Progenitor cell of endocrine pancreas (in vitro differentiated cells): ENCODE measurements at places on chromosomes 4 and X.

GRCh38 chrX:46812445-46812844 is 24.4 kb upstream of the RP2 start:
- DNase-seq = no peak

- DNase-seq = no peak
Observed at GRCh38 chr4:184406958-184407391, 67.4 kb downstream of the IRF2 start.

- DNase-seq = no peak
Observed at GRCh38 chrX:9765737-9766097, at the start of gene GPR143. Gene GPR143 (minus strand): TSS chrX:9765847. CDS start chrX:9765817, 30 bp downstream.

DNA sequence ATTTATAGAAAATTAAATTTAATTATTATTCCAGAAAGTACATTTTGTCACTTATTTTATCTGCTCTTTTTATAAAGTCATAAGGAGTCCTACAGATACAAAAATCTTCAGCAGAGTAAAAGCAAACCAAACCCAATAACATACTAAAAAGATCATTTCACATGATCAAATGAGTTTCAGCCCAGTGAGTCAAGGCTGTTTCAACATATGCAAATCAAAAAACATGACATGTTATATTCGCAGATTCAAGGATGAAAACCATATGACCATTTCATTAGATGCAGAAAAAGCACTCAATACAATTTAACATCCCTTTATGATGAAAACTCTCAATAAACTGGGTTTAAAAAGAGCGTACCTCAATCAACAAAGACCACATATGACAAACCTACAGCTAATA is 214.3 kb downstream of the FAT4 start:
- DNase-seq = no peak

DNA sequence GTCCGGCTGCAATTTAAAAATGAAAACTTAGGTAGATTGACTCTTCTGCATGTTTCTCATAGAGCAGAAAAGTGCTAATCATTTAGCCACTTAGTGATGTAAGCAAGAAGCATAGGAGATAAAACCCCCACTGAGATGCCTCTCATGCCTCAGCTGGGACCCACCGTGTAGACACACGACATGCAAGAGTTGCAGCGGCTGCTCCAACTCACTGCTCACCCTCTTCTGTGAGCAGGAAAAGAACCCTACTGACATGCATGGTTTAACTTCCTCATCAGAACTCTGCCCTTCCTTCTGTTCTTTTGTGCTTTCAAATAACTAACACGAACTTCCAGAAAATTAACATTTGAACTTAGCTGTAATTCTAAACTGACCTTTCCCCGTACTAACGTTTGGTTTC is 41.0 kb downstream of the MAP7D3 start:
- DNase-seq = no peak

DNA sequence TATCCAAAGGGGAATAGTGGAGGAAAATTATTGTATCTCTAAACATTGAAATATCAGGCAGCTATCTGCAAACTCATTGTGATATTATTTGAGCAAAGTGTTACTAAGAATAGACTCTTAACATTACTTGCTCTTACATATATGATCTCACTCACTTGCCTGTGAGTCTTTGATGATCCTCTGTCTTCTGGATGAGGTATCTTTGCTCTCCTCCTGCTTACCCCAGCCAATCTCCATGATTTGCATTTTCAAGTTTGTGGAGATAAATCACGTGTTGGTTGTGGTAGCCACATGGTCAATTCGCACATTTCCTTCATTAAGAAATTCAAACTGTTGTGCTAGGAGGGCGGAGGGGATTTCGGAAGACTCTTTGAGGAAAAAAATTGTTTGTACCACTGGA is 169.9 kb upstream of the S100G start:
- DNase-seq = no peak

DNA sequence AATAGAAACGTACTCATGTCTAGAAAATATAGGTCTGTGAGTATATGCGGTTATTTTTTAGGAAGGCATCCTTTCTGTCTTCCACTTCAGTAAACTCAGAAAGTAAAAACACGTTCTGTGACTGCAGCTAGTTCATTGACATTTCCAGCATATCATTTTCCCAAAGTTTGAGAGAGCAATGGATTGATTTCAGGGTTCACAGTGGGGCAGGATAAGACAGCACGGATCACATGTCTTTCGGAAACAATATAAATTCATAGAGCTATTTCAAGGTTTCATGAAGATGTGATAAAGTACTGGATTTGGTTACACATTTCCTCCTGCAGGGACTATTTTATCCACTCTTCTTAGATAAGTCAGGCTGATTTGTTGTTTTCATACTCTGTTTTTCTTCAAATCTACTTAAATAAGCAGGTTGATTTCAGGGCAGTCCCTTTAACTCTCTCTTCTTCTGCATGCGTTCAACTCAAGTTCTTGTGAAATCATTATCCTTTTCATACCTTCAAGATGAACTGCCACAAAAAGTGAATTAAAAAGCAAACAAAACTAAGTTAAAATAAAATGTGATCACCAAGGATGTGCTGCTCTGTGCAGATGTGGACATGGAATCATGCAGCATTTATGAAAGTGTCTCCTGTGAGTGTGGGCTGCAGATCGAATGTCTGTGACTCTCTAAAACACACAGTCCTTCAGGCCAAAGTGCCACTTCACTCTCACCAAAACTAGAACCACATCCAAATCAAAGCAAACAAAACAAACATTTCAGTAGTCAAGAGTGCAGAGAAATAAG is 187.7 kb downstream of the UNC5C start:
- DNase-seq = no peak

- no peak for DNase-seq
Observed at GRCh38 chr4:65050786-65051185, 619.5 kb downstream of the EPHA5 start.

- no peak for DNase-seq
Observed at GRCh38 chrX:45818913-45819312, 618.2 kb upstream of the DIPK2B start.

DNA sequence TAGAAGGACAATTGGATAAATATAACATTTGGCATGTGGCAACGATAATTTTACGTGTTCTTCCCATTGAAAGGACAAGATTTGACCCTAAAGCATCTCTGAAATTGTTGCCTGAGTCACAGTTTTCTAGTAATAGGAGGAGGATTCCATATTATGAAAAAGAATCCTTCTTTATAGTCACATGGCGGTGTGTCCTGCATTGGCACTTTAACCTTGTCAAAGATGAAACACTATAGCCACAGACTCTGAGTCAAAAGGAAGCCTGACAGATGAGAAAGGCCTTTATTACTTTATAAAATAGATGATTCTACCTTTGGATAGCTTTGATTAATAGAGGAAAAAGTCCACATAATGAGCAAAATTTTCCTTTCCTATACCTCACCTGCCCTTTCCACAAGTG is 11.5 kb downstream of the LNX1 start:
- no peak for DNase-seq

DNA sequence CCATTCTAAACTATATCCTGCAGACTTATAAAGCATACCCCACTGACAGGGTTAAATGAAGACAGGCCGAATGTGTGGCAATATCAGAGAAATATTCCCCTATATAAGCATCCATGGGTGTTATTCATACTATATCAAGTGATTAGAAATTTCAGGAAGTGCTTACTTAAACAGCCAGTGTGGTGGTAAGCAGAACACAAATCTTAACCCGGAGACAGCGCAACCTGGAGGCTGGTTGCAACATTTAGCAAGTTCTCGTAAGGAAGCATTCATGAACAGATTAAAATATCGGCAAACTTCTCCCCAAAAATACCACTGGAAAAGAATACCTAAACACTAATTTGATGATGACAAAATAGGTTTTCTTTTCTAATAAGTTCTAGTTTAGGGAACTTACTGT is 261.2 kb downstream of the CBLL2 start:
- no peak for DNase-seq

- no peak for DNase-seq
Observed at GRCh38 chrX:80014141-80014940, at the start of gene TBX22. Gene TBX22 (plus strand): TSS chrX:80014753. CDS start chrX:80022270, 7,517 bp downstream.

GRCh38 chr4:119692001-119692400 is 63.4 kb upstream of the PDE5A start:
- DNase-seq = no peak

DNA sequence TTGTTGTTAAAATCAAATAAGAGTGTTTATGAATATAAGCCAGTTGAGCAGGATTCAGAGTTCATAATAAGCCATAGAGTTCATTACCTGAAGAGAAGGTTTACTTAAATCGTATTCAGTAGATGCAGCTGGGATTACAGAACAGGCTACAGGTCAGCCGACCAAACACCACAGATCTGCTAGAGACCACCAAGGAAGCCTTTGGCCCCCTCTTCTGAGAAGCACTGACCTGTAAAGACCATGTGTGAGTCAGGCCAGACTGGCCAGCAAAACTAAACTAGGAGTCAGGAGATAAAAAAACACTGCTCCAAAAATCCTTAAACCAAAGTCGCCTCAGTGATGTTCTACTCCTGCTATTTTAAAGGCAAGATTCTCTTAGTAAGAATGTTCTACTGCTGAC is 1125.5 kb downstream of the FAT4 start:
- DNase-seq = no peak

GRCh38 chrX:31266203-31267076 is 194.6 kb upstream of the FTHL17 start:
- peak; percentile 27 for DNase-seq

GRCh38 chr4:87042986-87043820 is 108.4 kb downstream of the AFF1 start:
- DNase-seq = no peak

DNA sequence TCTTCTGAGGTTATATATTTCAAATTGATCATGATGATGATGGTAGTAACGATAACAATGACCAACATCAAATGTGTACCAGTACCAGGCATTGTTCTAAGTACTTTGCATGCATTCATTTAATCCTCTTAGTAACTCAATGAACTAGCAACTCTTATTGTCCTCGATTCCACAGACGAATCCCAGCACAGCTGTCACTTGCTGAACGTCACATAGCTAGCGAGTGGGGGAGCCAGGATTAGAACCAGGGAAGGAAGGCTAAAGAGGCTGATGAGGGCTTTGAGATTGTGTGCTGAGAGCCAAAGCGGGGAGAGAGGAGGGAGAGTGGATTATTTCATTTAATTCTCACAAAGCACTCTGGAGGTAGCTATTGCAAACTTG is 103.6 kb downstream of the PHOX2B start:
- DNase-seq = no peak

DNA sequence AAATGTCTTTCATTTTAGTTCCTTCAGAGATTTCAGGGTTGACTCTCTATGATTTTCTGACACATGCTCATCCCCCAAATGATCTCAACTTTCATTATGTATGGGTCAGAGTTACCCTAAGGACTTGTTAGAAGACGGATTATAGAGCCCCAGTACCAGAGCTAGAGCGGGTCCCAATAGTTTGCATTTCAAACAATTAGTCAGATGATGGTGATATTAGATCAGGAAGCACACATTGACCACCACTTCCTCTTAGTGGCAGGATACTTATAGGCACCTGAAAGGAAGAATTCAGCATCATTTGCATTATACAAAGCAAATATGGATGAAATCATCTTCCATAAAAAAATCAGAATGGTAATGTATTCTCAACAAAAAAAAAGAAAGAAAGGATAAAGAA is 106.1 kb downstream of the GALNTL6 start:
- no peak for DNase-seq

DNA sequence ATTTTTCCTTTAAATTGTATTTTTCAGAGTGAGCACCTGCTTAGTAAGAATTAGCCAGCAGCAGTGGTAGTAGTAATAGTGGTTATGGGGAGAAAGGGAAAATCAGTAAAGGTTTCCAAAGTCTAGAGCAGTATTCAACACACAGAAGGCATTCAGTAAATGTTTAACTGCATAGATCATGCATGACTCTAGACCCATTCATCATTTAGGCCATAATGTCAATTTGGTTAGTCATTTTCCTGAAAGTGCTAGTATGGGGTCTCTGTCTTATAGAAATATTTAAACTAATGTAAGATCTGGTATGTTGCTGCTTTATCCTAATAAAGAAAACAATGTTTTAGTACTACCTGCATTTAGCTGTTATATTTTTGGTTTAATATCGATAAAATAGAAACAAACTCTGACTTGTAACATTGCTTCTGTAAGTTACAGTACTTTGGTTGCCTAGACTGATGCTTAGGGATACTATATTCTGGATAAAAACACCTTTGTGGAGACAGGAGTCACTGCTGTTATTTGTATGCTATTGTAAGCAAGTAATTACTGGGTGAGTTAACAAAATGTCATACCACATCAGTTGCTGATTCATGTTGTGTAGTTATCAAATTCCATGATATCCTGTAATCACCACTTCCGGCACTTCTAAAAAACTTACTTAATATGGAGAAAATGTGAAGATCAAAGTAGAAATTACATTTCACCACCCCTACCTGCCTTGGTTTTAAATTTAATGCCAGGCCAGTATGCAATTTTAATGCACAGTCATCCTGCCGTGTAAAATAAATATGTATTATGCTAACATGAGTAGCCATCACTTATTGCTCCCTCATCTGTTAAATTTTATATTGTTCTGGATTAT is 115.8 kb upstream of the BMPR1B start:
- DNase-seq = no peak

GRCh38 chr4:81527115-81527514 is 55.4 kb upstream of the RASGEF1B start:
- no peak for DNase-seq

GRCh38 chr4:122234686-122235085 is 82.6 kb downstream of the BLTP1 start:
- no peak for DNase-seq

DNA sequence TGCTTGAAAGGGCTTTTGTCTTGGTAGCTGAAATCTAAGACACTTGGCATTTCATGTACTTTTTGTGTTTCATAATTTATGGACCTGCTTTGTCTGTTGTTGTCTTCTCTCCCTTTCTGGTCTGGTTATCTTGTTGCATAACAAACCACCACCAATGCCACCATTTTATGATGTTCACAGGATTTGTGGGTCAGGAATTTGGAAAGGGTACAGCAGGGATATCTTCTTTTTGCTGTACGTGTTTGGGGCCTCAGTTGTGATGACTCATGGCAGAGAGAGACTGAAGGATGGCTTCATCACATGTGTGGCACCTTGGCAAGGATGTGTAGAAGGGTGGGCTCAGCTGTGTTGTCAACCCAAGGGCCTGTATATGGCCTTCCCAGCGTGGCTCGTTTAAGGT is 35.2 kb downstream of the KDM6A start:
- DNase-seq = no peak

DNA sequence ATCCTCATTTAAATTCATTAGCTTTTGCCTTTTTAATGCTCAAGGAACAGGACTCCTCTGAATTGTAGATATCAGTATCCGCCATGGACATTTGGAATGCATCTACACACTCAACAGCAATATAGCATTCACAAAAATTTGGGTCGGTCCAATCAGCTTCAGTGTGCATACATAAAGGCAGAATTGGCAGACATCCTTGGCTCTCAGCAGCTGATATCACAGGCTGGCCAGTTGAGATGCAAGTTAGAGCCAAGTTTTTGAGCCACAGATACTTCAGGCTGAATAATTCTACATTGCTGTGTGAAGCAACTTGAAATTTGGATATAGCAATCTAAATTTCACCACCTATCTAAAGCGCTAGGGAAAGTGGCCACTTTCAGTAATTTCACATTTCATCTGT is 821.1 kb downstream of the PCDH19 start:
- no peak for DNase-seq
